ENCODE measurements at places on chromosomes 7 and 10.

DNA sequence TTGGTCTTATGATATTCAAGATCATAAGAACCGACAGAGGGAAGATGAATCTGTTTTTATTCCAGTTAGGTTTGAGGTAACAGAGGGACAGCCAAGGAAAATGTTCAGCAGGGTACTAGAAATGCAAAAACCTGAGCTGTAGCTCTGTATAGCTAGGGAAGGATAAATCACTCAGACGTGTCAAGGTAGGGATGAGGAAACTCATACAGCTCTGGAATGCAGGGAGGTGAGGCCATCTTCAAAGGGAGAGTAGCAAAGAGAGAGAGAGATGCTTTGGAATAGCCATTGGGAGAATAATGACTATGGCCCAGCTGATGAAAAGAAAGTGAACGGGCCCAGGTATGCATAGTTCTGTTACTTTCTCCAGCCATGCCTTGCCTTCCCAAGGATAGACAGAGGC, 77.8 kb downstream of the PAX2 start:
- no peak for DNase-seq

- DNase-seq = no peak
Measured at GRCh38 chr10:16521311-16522016, at the start of gene C1QL3. C1QL3 (minus strand) TSS chr10:16521879; CDS start chr10:16521065, 814 bp downstream.

GRCh38 chr7:130947792-130948580, 214.0 kb upstream of the KLF14 start:
- no peak for DNase-seq

DNA sequence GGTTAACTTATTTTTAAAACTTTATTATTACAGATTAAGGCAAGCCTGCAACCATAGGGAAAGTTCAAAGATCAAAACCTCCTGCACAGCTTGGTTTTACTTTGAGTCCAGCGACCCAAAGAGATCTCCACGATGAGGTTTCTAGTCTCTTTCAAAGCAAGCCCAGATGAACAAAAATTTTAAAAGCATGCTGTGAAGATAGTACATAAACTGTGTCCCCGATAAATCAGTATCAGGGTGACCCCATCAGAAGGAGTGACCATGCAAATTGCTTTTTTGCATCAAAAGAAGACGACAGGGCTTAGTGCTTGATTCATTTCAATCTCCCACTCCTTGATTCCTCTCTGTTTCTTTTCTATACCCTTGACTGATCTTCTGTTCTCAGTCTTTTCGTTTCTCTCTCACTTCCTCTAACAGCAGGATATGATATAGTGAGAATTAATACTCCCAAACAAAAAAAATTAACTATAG, 16.0 kb upstream of the DNTT start:
- DNase-seq = no peak

DNA sequence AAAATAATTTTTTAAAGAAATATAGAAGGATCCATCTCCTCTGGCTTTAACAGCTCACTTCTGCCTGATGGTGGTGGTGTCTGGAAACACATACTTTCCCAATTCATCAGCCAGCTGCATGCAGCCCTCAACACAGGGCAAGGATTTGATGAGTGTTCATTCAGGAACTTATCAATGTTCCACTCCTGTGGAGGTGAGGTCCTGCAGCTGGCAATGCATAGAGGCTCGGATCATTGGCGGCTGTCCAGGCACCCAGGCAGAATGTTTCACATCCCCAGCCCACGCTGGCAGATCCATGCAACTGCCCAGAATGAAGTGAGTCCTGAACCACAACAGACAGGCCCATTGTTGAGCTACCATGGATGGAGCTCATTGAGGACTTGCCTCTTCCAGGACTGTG, 55.2 kb upstream of the KCNMA1 start:
- DNase-seq = peak; percentile 38

DNA sequence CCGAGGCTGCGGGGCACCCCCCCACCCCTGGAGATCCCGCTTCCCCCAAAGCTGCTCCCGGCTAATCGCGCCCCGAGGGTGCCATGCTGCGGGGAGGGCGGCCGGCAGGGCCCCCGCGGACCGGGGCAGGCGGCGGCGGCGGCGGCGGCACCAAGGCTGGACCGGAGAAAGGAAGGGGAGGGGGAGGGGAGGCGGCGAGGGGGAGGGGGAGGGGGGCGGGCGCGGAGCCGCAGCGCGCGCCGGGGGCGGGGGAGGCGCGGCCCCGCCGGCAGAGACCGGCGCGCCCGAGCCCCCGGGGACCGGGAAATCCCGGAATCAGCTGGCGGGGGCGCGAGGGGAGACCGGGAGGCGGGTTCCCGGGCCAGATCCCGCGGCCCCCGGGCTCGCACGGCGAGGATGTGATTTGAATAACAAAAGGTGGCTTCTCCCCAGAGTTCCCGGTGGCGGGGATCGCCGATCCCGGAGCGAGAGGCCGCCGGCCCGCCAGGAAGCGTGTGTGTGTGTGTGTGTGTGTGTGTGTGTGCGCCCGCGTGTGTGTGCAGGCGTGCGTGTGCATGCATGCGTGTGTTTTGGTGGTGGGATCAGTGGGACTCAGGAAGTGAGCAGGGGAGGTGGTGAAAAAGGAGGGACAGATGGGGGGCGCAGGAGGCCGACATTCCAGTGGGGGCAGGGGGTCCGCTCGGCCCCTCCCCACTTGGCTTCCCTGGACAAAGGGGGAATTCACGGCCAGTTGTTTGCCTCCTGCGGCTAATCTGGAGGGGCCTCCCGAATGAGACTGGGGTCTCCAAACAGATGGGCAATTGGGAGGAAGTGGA, 99.5 kb downstream of the HIP1 start:
- no peak for DNase-seq

DNA sequence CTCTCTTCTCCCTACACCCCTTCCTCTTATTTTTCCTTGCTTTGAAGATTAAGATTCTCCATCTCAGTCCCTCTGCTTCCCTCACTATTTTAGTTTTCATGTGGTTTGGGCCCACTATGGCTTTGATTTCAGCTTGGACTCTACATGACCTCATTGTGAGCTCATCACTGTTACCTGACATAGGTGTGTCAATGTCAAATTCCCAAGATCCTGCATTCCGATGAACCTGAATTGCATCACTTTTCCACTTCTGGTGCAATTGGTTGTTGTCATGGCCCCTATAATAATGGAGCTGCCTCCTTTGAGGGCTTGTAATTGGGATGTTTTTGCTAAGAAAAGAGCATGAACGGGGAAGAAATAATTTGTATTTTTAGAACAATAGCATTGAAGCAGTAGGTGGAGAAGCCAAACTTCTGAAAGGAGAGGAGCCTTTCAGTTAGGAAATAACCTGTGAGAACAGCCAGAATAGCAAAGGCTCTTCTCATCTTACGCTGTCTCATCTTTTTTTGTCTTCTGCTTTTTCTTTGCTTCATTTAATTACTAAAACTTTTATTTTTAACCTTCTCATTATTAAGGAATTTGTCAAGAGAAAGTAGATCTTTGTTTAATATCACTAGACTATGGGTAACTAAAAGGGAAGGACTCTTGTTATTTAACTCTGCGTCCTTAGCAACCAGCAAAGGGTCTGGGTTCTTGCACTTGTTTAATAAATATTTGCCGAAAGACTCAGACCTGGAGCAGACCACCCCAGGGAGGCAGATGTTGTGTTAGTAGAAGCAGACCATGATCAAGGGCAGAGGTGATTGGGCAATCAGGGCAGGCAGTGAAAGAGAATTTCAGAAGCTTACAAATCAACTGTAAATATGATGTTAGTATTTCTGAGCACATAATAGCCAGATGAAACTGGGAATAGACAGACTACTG, 95.4 kb downstream of the TES start:
- DNase-seq = no peak

GRCh38 chr10:70602665-70603448, at the start of gene PRF1:
PRF1 (minus strand) TSS chr10:70602741; CDS start chr10:70600902, 1,839 bp downstream.
- DNase-seq = no peak

- no peak for DNase-seq
Measured at GRCh38 chr7:105691680-105692564, 110.6 kb upstream of the EFCAB10 start.

GRCh38 chr7:91240376-91240941, 23.8 kb upstream of the FZD1 start:
- no peak for DNase-seq

DNA sequence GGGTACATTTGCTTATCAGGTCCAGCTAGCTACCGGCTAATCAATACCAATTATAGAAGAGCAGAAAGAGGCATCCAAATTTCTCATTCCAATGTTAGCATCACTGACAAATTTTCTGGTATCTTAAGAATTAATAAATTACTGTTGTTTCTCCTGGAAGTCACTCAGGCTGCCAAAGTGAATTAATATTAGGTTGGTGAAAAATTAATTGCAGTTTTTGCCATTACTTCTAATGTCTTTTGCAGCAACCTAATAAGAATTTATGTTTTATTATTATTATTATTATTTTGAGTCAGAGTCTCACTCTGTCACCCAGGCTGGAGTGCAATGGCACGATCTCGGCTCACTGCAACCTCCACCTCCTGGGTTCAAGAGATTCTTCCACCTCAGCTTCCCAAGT, 979.9 kb downstream of the TYW1 start:
- no peak for DNase-seq

DNA sequence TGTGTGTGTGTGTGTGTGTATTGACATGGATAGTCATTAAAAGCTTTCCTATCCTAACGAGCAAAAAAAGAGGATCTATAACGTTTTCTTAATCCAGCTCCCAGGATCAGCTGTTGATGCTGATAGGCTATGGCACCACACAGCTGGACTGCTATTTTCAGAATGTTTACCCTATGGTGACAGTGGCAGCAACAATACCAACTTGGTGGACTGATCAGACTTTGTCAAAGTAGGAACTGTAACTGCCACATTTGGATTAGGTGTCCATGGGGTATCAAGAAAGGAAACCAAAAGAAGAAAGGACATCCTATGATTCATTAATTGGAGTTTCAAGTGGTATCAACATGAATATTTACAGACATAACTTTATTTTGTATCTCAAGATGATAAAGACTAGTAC, 2.7 kb upstream of the CLEC5A start:
- DNase-seq = no peak

DNA sequence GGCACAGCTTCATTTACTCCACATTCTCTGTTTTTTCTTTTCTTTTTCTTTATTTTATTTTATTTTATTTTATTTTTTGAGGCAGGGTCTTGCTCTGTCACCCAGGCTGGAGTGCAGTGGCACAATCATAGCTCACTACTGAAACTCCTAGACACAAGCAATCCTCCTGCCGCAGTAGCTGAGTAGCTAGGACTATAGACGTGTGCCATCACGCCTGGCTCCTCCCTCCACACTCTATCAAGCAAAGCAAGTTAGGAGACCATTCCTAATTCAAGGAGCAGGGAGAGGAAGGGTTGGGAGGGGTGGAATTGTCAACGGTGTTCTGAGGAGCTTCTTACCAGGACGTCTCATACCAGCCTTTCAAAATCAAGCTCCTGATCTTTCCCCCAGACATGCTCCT, 52.4 kb downstream of the OAT start:
- DNase-seq = no peak

GRCh38 chr7:137488038-137488437, 144.5 kb upstream of the PTN start:
- no peak for DNase-seq

Measured in AG04449 (cell line).